A549 treated with Hydrocortisone at 1 μM for 4 hours (cell line): ENCODE measurements at places on chromosomes 12 and 14. TPM values are rescaled to one million over a fixed set of nuclear protein-coding genes. Genes with fewer than 3 reads are reported as not detected.

Gene CELA1
- total RNA-seq, result not detected in 5 replicates

Gene SPIC
- total RNA-seq, result not detected in 5 replicates

Gene MAP3K9
- 4.3 to 7.1 TPM (median 5.9 TPM) in 5 replicates for total RNA-seq

Gene ERH
- 303 to 347 TPM (median 338 TPM) in 5 replicates for total RNA-seq

Gene MSI1
- total RNA-seq, result 1.2 to 1.5 TPM (median 1.3 TPM) in 5 replicates

Gene PPP4R4
- 0.29 to 0.59 TPM (median 0.30 TPM) in 5 replicates for total RNA-seq

Gene COL2A1
- 0.05 to 0.13 TPM (median 0.12 TPM) in 5 replicates for total RNA-seq

Gene PIK3C2G
- not detected in 5 replicates for total RNA-seq

Gene SETD1B
- total RNA-seq, result 11.0 to 12.2 TPM (median 11.8 TPM) in 5 replicates

Gene CNTN1
- 36.5 to 64.7 TPM (median 53.7 TPM) in 5 replicates for total RNA-seq

Gene TMEM63C
- total RNA-seq, result 4.8 to 6.0 TPM (median 5.4 TPM) in 5 replicates

Gene STYK1
- 0.08 to 0.41 TPM (median 0.22 TPM) in 5 replicates for total RNA-seq

Gene LTBR
- total RNA-seq, result 204 to 246 TPM (median 240 TPM) in 5 replicates

Gene NR4A1
- total RNA-seq, result 30.5 to 47.3 TPM (median 33.2 TPM) in 5 replicates

Gene LYSET
- total RNA-seq, result 30.8 to 36.8 TPM (median 34.0 TPM) in 5 replicates

Gene PRH2
- total RNA-seq, result 0.29 to 0.47 TPM in 2 of 5 replicates, not detected in the others

Gene CALCOCO1
- 16.7 to 23.1 TPM (median 19.2 TPM) in 5 replicates for total RNA-seq

Gene DDN
- total RNA-seq, result 0.62 to 0.75 TPM (median 0.68 TPM) in 5 replicates

Gene DLK1
- total RNA-seq, result 0.10 to 0.31 TPM (median 0.21 TPM) in 5 replicates

Gene LRRC9
- not detected in 5 replicates for total RNA-seq

Gene SLC25A47
- total RNA-seq, result not detected in 5 replicates

Gene ADSS1
- 5.8 to 7.2 TPM (median 6.3 TPM) in 5 replicates for total RNA-seq

Gene NDUFA9
- total RNA-seq, result 113 to 119 TPM (median 116 TPM) in 5 replicates

Gene PTGR2
- 7.1 to 10.6 TPM (median 8.4 TPM) in 5 replicates for total RNA-seq

Gene A2M
- total RNA-seq, result 0.13 to 0.29 TPM (median 0.14 TPM) in 4 of 5 replicates, not detected in the other

Gene ESRRB
- 0.10 to 0.37 TPM (median 0.22 TPM) in 5 replicates for total RNA-seq

Gene PMEL
- 0.47 to 1.4 TPM (median 1.0 TPM) in 5 replicates for total RNA-seq

Gene RNU6-8
- not detected in 5 replicates for total RNA-seq

Gene TRPV4
- total RNA-seq, result 0.06 to 0.16 TPM (median 0.13 TPM) in 5 replicates

Gene VRTN
- total RNA-seq, result 0.03 TPM in 1 of 5 replicates, not detected in the others

Gene LUM
- total RNA-seq, result 0.06 to 0.33 TPM (median 0.23 TPM) in 5 replicates

Gene FAM222A
- 3.4 to 5.7 TPM (median 4.7 TPM) in 5 replicates for total RNA-seq

Gene KLRB1
- total RNA-seq, result not detected in 5 replicates

Gene RILPL1
- 10.6 to 13.3 TPM (median 11.8 TPM) in 5 replicates for total RNA-seq

Gene PTPN6
- total RNA-seq, result 9.5 to 13.3 TPM (median 11.7 TPM) in 5 replicates

Gene PLEKHD1
- total RNA-seq, result 0.02 to 0.07 TPM (median 0.03 TPM) in 5 replicates

Gene DPPA3
- not detected in 5 replicates for total RNA-seq

Gene MRPL52
- 98.8 to 218 TPM (median 198 TPM) in 5 replicates for total RNA-seq

Gene PTPRR
- total RNA-seq, result 0.21 to 0.46 TPM (median 0.36 TPM) in 5 replicates

Gene KRT77
- total RNA-seq, result not detected in 5 replicates

Gene GNB3
- total RNA-seq, result 1.0 to 2.0 TPM (median 1.6 TPM) in 5 replicates

Gene CD163L1
- total RNA-seq, result 0.13 to 0.70 TPM (median 0.32 TPM) in 5 replicates

Gene RNASE2
- total RNA-seq, result not detected in 5 replicates

Gene OR4L1
- not detected in 5 replicates for total RNA-seq

Gene PDE3A
- total RNA-seq, result 2.1 to 4.0 TPM (median 3.2 TPM) in 5 replicates
